HepG2 (cell line): ENCODE measurements at places on chromosomes 12 and 14.

DNA sequence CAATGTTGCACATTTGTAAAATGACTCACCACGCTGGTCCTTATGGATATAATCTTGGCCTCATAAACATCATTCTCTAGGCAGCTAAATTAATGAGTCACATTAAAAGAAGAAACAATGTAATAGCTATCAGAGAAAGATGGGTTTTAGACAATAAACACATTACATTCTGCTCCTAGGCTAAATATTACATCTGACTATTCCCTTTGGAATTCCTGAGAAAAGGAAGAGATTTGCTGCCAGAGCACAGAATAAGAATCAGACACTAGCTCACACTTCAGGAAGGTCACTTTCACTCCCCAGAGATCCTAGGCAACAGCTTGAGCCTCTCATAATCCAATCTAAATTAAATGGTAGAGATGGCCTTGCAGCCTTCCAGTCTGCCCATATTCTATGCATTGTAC is 218.2 kb downstream of the PTPRO start:
- DNase-seq = no peak

- no peak for DNase-seq
Observed at GRCh38 chr14:87772854-87773253, 220.1 kb downstream of the GALC start.

DNA sequence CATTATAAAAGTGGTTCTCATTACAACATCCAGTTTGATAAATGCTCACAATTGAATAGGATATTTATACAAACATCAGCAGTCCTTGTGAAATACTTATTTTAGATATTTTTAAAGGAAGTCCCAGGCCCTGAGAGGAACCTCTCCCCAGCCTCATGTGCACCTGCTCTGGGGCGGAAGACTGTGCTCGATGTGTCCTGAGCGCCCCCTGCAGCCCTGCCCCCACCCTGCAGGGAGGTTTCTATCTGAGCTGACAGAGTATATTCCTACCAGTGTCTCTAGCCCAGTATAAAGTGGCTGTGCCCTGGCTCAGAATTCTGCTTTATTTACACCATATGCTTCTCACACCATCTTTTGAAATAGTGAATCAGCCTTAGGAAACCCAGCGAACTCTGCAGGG is 1349.1 kb downstream of the TMEM121 start:
- DNase-seq = no peak

DNA sequence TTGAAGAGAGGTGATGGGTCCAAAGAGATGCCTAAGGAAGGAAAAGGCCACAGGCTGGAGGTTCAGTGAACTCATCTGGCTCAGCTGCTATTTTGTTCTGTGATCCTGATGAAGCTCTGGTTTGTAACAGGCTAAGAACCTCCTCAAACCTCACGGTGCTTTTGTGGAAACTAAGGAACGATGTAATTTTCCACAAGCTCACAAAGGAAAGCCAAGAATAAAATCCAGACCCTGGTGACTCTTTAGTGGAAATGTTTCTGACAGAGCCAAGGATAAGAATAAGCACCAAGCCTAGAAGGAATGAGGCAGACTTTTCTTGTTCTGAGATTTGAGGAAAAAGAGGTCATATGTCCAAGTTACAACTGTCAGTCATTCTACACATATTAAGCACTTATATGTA is 93.6 kb downstream of the SLC24A4 start:
- DNase-seq = no peak

DNA sequence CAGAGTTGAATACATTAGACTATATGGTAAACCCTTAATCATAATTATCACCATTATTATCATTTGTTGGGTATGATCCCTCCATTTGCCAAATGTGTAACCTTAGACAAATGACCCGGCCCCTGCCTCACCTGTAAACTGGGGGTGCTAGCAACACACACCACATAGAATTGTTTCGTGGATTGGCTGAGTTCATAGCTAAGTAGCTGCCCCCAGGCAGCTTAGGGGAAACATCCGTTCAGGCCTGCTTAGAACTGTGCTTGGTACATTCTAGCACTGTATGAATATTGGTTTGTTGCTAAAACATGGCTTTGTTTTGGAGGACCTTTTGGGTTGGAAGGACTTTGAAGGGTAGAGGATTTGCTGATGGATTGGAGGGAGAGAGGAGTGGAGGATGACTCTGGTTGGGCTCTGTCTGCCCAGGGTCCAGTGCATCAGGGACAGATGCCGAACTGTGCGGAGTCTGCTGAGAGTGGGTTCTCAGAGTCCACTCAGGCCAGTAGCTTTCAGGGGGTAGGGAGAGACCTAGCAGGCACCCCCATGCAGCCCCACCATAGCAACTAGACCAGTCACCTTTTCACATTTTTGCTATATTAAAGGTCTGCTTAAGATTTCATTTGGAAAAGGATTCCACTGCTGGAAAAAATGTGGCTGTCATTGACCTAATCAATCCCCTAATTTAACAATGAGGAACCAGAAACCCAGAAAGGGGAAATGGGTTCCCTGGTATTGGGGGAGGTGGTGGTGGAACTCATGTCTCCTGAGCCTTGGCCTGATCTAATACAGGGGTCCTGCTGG is 2.2 kb downstream of the RIN3 start:
- no peak for DNase-seq

GRCh38 chr14:65422088-65422834 is 9.7 kb downstream of the FUT8 start:
- no peak for DNase-seq

DNA sequence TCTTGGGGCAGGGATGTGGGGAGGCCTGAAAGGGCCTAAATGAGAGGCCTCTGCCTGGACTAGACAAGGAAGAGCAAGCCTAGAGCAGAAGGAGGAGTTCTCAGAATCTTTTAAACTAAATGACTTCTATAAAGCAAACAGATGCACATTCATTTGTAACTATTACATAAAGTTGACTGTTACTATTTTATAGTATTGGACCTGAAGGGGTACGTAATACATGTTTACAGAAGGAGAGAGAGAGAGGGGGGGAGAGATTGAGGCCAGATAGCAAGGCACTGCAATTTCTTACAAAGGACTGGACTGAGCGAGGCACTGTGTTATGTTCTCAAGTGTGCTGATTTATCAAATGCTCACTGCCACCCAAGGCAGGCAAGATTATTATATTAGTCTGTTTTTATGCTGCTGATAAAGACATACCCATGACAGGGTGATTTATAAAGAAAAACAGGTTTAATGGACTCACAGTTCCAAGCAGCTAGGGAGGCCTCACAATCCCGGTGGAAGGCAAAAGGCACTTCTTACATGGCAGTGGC is 215.8 kb upstream of the NOS1 start:
- no peak for DNase-seq

GRCh38 chr12:52235001-52235764 is 2.1 kb downstream of the KRT7 start:
- DNase-seq = no peak

DNA sequence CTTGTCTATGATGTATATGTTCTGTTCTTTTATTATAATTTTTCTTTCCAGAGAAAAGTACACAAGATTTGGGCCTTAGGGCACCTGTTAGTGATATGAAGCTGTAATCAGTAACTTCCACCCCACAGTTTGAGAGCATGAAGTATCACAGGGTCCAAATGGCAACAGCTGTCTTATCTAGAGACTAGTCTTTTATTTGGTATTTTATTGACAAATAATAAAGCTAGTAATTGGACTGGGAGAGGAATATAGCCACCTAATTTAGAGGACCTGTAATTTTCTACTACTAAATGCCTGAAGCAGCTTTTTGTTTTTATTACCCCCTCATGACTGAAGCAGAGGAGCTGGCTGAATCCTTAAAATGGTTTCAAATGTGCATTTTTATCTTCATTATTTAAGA is 174.8 kb downstream of the PDZRN4 start:
- DNase-seq = no peak

DNA sequence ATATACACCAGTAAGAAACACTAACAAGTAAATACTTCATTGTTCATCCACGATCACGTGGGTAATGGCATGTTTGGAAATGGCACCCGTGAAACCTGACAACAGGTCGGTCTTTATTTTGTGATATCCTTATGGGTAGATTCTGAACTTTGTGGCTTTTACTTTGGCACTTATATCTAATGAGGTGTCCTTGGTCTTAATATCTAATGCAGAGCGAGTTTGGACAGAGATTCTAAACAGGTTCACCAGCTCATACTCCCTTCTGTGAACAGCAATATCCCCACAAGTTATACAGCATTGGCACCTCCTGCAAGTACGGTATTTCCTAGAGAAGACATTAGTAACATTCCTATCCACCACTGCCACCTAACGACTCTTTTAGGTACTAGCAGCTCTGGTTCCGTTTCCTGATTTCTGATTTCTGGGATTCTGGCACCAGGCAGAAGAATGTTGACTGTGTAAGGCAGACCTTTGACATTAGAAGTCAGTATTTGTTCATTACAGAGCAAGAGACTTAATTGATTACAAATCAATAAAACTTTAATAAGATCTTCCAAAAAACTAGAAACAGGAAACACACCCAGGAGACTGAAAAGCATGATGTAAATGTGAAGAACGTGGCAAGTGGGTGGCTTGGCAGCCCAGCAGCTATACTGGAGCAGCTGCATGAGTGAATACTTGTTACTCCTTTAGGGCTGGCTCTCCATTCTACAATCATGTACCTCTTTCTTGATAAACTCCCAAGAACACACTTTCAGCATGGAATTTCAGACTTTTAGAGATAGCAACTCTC is 2.5 kb downstream of the ANG start:
- DNase-seq = peak; percentile 84

- no peak for DNase-seq
Observed at GRCh38 chr12:123358035-123358434, 6.6 kb downstream of the SBNO1 start.

GRCh38 chr14:80211153-80212022 is at the start of gene DIO2:
Gene DIO2, minus strand, starts transcription at chr14:80211504. Its CDS starts 32 bp downstream, at chr14:80211472.
- DNase-seq = no peak

DNA sequence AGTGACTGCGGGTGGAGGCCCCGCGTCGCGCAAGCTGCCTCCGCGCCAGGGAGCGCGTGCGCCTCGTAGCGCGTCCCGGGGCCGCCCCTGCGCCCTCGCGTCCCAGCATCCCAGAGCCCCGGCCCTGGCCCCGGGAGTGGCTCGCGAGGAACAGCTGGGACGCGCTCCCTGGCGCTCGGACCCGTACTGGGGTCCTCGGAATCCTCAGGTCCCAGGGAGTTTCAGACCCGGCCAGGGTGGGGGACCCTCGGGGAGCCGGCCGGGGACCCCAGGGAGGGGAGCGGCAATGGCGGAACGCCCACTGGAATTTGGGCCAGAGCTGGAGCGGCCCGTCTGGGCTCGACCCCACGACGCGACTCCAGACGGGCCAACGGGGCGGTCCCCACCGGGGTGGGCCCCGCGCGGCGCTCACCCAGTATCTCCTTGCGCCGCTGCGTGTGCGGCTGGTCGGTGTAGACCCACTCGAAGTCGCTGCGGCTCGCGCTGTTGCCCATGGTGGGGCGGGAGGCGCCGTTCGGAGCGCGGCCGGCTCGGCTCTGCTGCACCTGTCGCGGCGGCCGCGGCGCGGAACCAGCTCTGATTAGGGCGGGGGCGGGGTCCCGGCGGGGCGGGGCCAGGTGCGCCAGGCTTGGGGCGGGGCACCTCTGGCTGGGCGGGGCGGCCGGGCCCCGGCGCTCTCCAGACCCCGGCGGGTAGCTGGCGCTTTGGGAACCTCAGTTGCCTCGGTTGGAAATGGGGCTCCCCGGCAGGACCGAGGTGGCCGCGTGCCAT is at the start of gene DEGS2:
DEGS2 (minus strand) TSS at position 552 of the 771 bp plus-strand sequence; CDS start at position 494, 58 bp downstream.
- no peak for DNase-seq

DNA sequence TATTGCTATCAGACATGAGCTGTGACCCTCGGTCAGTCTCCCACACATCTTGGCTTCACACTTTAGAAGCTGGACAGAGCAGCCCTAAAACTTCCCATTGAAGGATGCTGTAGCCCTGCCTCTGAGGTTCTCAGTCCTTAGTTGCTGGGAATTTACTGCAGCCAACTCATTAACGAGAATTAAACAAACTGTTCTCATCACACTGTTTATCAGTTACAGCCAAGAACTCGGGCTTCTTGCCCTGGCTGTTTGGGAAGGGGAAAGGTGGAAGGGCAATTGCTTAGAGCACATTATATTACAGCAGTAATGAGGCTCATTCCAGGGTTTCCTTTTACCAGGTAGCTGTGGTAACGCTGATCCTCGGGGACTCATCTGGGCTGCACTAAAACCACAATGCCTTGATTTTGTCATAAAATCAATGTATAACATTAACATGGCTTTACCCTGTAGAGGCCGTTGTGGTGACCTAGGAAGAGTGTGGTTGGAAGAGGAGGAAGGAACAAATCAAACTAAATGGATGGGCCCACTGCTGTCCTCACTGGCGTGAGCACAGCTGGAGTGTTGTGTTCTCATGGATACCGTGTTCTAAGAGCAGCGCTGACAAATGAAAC is 87.1 kb downstream of the GPR135 start:
- DNase-seq = no peak

- no peak for DNase-seq
Observed at GRCh38 chr12:51591016-51591901, at the start of gene SCN8A. Gene SCN8A, plus strand, starts transcription at chr12:51591233. Its CDS starts 71,585 bp downstream, at chr12:51662818.
